ENCODE measurements at places on chromosomes 2 and 18.

DNA sequence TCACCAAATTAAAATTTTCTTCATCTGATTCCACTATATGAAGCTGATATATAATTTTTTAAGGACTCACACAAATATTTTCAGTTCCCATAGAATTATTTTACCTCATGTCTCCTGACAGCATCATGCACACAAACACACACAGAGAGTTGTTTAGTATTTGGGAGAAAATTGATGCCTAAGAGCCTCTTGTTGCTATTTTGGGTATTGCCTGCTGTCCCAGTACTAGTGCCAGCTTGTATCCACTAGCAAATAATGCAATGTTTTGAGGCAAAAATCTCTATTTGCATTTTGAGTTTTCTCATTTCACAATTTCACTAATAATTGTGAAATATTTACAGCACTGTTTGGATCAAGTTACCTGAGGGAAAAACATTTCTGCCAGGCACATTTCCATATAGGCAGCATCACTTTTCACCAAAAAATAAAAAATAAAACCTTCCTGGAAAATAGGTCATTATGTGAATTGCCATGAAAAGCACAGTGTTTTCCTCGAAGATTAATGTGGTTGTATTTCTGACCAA, 328.2 kb downstream of the KCNJ3 start:
- DNase-seq = no peak

DNA sequence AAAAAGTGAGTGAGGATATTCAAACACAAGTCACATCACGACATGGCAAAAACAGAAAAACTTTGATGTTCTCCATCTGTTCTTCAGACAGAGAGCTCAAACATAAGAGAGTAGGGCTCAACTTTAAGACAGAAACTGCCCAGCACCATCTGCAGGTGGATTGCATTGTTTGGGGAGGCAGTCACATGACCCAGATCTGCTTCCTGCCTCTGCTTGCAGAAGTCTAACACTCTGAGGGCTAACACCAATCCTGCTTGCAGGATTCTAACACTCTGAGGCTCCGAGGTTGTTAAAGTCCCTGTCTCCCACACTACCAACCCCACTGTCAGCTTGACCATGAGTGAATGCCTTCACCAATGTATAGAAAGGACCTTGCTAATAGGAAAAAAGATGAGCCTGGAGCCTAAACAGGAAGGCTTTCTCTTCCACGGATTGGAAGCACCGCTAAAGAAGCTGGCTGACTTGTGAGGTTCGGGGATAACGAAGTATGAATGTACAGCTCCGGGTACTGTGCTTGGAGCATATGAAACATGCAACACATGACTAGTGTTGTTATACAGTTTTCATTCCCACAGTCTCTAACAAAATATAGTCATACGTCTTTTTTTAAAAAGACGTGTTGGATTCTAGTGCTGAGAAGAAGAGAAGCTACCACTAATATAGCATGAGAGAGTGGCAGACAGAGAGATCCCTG, 176.6 kb upstream of the CREB1 start:
- DNase-seq = no peak

- no peak for DNase-seq
Measured at GRCh38 chr2:66441581-66442320, 6.8 kb downstream of the MEIS1 start.

DNA sequence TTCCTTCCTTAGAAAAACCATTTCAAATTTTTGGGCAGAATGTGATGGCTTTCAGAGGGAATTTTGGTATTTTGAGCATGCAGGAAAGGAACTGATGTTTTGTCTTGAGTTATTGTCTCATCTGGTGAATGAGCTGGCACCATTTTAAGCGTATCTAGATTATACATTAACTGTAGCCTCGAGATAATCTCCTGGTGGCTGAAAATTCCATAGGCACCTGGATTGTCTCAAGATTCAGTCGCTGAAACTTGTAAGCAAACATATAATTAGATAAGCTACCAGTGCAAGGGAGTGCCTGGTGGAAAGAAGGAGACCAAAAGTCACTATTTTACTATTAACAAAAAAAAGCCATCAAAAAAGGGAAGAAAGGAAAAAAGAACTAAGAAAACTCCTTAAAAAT, 687.8 kb upstream of the DDX18 start:
- no peak for DNase-seq

DNA sequence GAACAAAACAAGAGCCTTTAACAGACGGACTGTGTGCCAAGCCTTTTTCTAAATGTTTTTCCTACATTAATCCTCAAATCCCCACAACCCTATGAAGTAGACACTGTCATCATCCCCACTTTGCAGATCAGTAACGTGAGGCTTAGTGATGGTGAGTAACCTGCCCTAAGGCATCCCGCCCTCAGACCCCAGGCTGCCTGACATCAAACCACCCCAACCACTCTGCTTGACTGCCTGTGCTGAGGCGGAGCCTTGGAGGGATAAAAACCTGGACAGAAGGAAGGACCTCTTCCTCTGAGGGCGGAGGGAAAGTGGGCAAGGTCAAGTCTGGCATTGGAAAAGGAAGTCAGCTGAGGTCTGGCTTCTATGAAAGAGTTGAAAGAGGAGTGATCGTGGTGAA, 104.6 kb downstream of the SP3 start:
- no peak for DNase-seq

GRCh38 chr2:153509133-153509532, 30.6 kb upstream of the RPRM start:
- DNase-seq = no peak
